ENCODE measurements at places on chromosomes 7 and 10.

DNA sequence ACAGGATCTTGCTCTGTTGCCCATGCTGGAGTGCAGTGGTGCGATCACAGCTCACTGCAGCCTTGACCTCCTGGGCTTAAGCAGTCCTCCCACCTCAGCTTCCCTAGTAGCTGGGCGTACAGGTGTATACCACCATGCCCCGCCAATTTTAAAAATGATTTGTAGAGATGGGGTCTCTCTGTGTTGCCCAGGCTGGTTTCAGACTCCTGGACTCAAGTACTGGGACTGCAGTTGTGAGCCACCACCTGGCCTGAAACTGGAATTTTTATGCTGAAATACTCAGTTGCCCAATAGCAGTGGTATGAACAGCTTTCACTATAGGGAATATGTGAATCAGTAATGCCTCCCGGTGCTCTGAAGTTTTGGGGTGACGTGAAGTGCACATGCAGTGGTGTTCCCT lies 7.6 kb downstream of the ZRANB1 start:
- DNase-seq: no peak

DNA sequence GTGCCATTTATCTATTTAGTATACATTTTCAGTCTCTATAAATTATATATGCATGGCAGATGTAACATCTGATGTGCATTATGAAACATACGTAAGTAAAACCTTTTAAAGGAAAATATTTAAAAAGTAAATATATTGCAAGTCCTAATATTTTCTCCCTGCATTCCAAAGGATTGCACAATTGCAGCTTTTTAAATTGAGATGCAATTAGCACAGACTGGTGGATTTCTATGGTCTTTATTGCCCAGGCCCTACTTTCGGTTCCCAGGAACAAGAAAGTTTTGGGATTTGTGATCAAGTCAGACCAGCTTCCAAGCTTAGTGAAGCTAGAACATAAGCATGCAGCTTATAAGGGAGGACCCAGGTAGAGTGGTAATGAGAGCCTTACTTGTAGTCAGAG lies 337.8 kb downstream of the NRG3 start:
- no peak for DNase-seq

GRCh38 chr7:120877701-120878100 lies 19.8 kb upstream of the TSPAN12 start:
- DNase-seq: no peak

GRCh38 chr7:7761340-7761973 lies 43.0 kb upstream of the RPA3 start:
- no peak for DNase-seq

DNA sequence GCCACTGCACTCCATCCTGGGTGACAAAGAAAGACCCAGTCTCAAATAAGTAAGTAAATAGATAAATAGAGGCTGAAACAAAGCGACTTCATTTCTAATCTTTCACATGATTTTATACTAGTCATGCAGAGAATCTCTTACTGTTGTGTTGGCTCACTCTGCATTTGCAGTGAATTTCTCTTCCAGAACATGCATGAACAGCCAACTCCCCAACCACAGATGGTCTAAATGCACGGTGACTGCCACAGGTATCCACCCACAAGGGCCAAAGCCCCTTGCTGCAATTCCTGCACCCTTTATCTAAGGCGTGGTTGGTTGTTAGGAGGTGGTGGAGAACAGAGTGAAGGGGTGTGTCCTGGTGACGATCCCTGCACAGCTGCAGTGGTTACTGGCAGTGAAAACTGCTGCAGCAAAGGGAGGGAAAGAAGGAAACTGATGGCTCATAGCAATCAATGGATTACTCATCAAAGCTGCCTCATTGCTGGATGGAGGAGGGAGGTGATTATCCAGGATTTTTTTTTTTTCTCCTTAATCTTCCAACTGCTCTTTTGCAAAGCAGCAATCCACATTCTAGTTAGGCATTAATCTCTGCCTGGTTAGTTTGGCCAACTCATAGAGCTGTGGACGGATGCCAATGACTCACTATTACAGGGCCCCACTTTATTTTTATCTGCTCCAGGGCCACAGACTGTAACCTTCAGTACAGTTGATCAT lies 50.6 kb downstream of the PRTFDC1 start:
- no peak for DNase-seq

DNA sequence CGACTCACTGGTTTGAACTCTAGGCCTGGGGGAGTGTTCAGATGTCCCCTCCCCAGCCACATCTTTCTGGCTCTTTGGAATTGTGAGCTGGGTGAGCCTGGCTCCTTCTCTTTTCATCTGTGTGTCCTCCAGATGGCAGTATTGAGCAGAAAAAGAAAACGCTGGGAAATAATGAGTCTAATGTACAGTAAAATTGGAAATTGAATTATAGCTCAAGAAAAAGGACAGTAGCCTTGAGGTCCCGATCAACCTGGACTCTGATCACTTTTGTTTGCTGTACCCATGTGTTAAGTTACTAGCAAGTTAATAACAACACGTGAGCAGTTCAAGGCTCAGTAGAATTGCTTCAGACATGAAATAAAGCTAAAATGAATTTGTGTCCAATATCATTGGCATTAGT lies 77.9 kb downstream of the SNX10 start:
- DNase-seq: no peak

DNA sequence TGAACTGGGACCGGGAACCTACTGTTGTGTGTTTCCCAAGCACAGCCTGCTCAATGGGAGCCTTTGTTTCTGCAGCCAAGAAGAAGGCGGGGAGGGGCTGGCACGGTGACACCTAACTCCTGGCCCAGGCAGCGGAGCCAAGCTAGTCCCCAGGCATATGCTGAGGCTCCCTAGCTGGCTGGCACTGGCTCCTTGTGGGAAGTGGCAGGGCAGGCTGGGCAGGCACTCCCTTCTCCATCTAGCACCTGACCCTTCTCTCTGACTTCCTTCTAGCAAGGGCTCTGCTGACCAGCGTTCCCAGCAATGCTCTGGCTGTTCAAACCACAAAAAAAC lies 325.0 kb downstream of the PLXNA4 start:
- DNase-seq: no peak

- no peak for DNase-seq
Measured at GRCh38 chr7:29639886-29640595, 76.4 kb downstream of the PRR15 start.

GRCh38 chr10:88379575-88379974 lies 203.5 kb downstream of the RNLS start:
- DNase-seq: no peak

DNA sequence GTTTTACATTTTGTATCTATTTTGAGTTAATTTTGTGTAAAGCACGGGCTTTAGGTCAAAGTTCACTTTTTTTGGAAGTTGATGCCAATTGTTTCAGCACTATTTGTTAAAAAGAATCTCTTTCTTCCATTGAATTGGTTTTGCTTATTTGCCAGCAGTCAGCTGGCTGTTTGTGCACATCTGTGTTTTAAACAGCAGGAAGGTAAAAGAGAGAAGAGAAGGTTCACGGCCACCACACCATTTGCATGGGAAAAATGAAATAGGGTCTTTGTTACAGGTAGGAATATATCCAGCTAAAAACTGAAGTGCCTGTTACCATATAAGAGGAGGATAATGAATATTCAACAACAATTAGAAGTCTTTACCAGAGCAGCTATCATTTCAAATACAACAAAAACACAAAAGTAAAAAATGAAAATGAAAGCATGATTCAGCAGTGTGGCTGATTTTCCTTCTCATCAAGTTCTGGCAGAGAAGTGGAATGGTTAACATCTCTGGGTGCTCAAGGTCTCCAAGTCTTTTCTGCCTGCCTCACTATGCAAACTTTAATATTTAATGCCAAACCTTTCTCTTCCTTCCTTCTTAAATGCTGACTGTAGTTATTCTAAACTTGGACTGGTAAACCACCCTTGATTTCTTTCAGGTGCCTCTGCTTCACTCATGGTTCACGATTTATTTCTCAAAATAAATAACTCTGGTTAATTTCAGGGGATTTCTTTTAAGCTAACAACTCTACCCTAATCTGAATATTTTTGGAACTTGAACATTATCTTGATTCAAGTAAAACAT lies 841.5 kb downstream of the GRM8 start:
- no peak for DNase-seq

GRCh38 chr7:21160401-21160800 lies 267.5 kb upstream of the SP4 start:
- DNase-seq: no peak

GRCh38 chr7:124783271-124783670 lies 17.7 kb upstream of the GPR37 start:
- no peak for DNase-seq

- no peak for DNase-seq
Measured at GRCh38 chr7:130374507-130374906, 5.8 kb upstream of the CPA1 start.

DNA sequence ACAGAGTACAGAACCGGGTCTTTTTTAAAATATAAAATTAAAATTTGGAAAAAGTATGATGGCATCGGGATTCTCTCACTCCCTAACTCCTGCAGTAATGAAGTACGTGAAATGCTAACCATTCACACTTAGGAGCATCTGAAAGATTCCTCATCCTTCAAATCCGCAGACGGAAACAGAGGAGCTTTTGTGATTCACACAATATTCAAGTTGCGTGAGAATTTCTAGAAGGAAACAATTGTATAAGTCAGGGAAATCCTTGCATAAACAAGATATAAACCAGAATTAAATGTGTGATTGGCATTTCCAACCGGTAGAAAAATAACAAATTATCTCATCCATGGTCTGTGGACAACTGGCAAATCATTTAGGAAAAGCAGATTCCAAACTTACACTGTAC lies 103.2 kb upstream of the ADAM12 start:
- no peak for DNase-seq

- DNase-seq: no peak
Measured at GRCh38 chr10:4332764-4333458, 493.1 kb upstream of the AKR1E2 start.

DNA sequence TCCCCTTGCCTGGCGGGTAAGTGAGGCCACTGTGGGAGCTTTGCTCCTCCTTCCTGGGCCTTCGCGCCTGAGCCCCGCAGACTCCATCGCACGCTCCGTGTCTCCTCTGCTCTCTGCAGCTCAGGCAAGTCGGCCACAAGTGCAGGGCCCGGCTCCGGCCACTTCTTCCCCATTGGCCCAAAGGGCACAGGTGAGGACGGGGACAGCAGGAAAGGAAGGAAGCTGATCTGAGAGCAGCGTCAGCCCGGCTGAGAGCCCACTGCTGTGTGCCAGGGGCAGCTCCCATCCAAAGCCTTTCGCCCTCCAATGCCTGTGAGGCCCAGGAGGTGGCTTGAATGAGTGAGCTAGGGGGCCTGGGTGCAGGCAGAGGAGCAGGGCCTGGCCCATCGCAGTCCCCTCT lies 33.7 kb upstream of the RHEB start:
- no peak for DNase-seq

GRCh38 chr10:132591166-132591971 lies 53.8 kb downstream of the INPP5A start:
- DNase-seq: no peak

GRCh38 chr10:91410638-91411371 lies 661 bp downstream of the HECTD2 start:
- DNase-seq: no peak

DNA sequence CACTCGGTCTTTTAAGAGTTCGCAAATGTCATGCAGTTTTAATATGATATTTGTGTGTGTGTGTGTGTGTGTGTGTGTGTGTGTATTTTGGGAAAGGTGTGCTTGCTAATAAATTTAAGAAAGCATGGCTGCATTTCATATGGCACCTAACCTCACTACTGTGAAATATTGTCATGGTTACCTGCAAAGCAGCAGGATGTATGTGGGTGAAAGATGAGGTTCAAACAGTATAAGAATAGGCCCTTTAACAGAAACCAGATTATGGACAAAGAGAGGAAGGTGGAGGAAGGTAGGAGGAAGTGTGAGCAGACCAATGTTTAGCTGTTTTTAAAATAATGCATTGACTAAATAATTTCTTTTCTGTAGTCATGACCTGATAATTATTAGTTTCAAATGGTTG lies 73.5 kb upstream of the CACNA2D1 start:
- DNase-seq: no peak

GRCh38 chr10:78296785-78297184 lies 263.1 kb downstream of the RPS24 start:
- no peak for DNase-seq

GRCh38 chr7:50166997-50167965 lies 74.2 kb upstream of the ZPBP start:
- DNase-seq: no peak

GRCh38 chr10:17026686-17027485 lies 102.7 kb downstream of the CUBN start:
- peak; percentile 47 for DNase-seq

GRCh38 chr10:79379512-79380124 lies 32.3 kb downstream of the PPIF start:
- no peak for DNase-seq

All from activated CD4-positive, CD25-positive, alpha-beta regulatory T cell treated with anti-CD3 and anti-CD28 coated beads, Interleukin-2, amount 50 U/mL, for 16 hours (primary cell).